SIG-M5 (cell line): ENCODE measurements at places on chromosomes 7 and 10.

DNA sequence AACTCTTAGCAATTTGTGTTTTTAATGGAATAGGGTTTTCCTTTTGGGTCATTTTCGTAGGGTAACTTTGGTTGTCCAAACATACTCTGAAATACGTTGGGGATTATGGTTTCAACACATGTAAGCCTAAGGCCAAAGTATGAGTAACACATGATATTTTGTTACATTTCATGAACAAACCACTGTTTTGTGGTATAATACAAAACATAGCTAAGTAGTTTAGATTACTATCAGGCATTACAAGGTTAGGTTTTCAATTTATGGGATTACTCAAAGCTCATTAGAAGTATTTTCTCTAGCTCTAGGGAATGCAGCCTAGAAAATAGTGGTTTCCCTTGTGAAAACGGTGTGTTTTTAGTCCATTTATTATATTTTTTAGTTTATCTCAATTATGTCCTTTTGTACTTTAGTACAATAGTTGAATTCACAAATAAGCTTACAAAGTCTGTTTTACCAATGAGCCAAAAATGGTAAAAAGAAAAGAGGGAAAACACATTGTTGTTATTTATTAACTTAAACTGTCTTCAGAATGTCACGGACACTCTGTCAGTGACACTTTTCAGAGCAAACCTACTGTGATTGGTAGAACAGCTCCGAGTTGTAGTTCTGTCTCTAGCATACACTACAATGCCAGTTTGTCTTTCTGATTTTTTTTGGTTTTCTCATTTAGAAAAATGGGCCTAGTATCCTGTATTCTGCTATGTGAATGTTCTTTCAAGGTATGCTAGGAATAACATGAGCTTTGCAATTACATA, 473.7 kb downstream of the SUGCT start:
- DNase-seq, result no peak

DNA sequence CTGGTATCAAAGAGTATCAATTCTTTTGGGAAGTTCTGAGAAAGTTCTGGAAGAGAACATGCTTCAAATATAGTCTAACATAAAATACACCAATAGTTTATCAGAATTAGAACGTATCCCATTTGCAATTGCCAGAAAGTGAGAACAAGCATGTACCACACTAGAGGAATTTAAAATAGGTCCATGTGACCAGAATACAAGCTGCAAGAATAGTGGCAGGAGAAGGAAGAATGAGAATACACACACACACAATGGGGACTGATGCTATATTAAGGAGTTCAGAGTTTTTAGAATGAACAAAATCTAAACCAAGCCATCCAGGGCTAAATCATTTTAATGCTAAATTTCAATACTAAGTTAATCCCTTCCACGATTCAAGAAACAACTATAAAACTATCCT, 99.1 kb upstream of the TMEM168 start:
- no peak for DNase-seq

GRCh38 chr10:51397695-51398094, 301.7 kb downstream of the CSTF2T start:
- no peak for DNase-seq

DNA sequence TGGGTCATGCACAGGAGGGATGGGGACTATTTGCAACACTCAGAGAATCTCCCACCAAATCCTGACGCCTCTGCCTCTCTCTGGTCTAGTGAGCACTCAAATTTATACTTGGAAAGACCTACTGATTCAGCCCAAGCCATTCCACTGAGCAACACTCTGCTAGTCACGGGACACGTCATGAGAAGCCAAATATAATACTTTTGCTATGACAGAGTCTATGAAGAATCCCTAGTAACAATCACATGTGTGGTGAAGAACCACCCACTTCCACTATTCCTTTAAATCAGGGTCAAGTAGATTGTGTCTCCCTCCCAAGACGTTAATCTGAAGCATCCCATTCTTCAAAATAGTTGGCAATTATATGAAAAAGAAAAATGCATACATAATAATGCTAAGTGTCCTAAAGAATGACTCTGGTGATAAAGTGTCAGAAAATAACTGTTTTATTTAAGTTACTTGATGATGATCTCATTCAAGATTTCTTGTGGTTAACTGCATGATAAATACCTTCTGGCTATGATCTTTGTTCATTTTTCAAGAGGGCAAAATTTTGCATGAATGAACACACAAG, 28.5 kb downstream of the CHCHD3 start:
- DNase-seq, result no peak

- DNase-seq, result no peak
Measured at GRCh38 chr10:118459642-118460193, 117.6 kb upstream of the FAM204A start.

GRCh38 chr10:128870830-128871597, 596.0 kb upstream of the MGMT start:
- no peak for DNase-seq

DNA sequence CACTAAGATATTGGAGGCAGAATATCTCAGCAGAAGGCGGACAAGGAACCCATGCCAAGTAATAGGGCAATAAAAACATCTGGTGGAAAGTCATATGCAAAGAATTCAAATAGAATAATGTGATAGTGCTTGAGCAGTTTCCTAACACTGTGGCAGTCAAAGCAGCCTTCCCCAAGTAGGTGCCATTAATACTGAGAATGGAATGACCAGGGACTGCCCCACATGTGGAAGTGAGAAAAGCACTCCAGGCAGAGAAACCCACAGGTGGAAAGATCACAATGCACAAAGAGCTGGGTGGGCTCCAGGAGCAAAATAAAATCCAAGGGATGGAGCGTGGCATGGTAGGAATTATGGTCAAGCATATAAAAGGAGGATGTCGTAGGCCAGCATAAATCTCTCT, 64.4 kb upstream of the NME8 start:
- DNase-seq, result no peak

- no peak for DNase-seq
Measured at GRCh38 chr10:114271075-114271778, 32.2 kb downstream of the VWA2 start.

DNA sequence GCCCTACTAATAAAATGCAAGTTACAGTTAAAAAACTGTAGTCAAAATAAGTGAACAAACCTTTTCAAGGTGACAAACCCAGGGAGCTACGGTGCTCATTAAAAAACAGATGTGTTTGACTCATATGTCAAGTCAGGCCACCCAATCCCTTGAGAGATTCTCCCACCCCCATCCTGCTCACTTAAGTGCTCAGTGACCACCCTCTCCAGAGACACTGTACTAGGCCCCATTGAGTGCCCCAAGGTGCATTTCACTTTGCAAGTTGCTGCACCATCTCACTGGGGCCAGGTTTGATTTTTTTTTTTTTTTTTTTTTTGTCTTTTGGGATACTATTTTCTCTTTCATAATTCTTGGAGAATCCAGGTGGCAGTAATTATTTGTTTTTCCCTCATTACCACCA, 1.9 kb downstream of the ERV3-1 start:
- DNase-seq, result no peak

DNA sequence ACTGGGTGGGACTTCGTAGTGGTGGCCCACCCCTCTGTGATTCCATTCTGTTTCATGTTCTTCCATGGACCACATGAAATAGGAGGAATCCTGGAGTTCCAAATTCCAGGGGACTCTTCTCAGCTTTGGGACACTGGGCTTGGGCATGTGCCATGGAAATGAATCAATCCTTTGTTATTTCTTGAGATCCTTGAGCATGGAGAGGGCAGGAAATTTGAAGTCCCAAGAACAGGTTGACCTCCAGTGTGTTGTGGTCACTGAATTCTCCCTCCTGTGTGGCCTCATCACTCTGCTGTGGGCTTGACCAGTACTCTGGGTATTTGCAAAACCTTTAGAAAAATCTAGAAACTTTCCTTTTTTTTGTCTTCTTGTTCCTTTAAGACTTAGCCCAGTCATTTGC, 22.7 kb downstream of the TACR2 start:
- no peak for DNase-seq

DNA sequence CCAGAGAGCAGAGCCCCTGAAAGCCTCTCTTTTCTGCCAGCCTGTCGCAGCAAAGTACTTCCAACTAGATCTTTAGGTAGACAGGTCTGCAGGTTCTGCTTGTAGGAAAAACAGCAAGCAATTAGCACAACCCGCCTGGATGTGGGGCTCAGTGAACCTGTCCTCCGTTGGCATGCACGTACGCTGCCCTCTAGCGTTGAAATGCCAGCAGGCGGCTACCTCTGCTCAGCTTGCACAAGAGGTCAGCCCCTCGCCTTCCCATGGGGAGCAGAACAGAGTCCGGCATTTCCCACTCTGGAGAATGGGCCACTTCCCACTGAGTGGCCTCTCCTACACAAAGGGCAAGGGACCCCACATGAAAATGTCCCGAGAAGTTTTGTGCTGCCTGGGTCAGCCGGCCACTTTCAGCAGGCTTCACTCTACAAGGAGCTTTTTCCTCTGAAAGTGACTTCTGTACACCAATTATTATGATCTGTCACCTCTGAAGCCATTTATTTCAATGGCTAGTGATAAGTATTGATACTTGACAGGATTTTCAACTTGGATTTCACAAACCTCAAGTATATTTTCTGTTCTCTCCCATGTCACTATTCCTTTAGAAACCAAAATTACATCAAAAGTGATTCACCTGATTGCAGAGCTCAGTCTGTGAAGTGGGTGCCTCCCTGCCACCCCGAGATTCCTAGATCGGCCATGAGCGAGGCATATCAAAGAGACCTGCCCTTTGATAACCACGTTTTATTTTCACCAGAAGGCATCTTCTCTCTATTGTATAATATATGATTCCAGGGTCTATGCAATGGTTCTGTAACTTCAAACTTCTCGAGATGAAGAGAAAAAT, 56.7 kb downstream of the JCAD start:
- no peak for DNase-seq

DNA sequence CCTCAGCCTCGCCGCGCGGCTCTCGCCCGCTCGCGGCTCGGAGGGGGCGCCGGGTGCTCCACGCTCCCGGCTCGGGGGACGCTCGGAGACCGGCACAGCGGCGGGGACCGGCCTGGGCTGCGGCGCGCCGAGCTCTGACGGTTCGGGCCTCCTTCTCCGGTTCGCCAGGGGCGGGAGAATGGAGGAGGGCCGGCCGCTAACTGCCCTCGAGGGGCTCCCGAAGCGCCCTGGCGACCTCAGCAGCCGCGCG, 232 bp upstream of the GRID1 start:
- no peak for DNase-seq

- DNase-seq, result no peak
Measured at GRCh38 chr10:29646238-29646902, 11.6 kb upstream of the SVIL start.

DNA sequence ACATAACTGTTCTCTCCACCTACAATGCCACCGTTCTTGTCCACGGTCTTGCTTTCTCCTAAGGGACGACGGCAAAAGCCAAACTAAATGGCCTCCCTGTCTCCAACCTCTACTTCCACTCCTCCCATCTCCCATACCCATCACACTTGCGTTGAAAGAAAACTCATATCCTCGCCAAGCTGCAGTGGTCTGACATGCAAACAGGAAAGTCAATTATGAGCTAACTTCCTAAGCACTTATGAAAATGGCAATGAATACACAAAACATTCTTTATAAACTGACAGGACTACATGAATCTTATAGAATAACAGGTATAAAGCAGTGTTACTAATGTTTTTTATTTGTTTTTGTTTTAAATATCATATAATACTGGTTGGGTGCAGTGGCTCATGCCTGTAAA, 46.4 kb downstream of the TYW1B start:
- DNase-seq, result no peak

GRCh38 chr7:6271694-6272440, 557 bp downstream of the CYTH3 start:
- DNase-seq, result no peak

- DNase-seq, result no peak
Measured at GRCh38 chr10:97891497-97892167, 42.0 kb downstream of the GOLGA7B start.

DNA sequence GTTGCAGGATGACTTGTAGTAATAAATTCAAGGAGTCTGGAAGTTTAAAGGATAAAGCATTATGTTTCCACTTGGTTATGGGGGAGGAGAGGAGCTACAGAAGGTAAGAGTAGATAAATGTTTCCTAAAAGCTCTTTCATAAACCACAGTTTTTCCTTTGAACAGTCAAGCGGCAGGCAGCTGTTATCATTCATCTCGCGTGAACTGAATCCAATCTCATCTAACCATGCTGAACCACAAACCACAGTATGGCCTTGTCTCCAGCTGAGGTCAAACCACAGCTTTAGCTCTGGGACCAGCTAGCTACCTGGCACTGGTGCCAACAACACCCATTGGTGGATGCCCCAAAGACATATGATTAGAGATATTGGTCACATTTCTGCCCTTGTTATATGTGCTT, 63.3 kb downstream of the NOC3L start:
- DNase-seq, result no peak

- no peak for DNase-seq
Measured at GRCh38 chr10:62626817-62627216, 177.7 kb upstream of the ADO start.

DNA sequence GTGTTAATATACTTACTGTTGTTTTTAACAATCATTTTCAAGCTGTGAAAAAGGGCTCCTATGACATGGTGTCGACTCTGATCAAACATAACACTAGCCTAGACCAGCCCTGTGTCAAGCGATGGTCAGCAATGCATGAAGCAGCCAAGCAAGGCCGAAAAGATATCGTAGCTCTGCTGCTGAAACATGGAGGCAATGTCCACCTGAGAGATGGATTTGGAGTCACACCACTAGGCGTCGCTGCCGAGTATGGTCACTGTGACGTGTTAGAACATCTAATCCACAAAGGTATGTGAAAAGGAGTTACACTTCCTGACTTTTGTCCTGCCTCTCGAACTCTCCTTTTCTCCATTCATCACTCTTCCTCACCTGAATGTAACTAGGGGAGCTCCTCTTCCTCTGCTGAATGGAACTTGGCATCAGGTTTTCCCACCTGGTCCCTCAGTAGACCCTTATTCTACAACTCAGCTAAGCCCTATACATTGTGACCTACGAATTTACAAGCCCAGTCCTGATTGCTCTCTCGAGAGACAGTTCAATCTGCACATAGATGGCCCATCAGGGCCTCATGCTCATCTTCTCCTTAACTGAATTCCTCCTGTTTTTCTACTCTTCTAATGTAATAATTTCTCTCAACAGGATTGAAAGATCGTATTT, 23.0 kb downstream of the ASB15 start:
- no peak for DNase-seq

- no peak for DNase-seq
Measured at GRCh38 chr7:83178796-83179195, 16.1 kb upstream of the PCLO start.

DNA sequence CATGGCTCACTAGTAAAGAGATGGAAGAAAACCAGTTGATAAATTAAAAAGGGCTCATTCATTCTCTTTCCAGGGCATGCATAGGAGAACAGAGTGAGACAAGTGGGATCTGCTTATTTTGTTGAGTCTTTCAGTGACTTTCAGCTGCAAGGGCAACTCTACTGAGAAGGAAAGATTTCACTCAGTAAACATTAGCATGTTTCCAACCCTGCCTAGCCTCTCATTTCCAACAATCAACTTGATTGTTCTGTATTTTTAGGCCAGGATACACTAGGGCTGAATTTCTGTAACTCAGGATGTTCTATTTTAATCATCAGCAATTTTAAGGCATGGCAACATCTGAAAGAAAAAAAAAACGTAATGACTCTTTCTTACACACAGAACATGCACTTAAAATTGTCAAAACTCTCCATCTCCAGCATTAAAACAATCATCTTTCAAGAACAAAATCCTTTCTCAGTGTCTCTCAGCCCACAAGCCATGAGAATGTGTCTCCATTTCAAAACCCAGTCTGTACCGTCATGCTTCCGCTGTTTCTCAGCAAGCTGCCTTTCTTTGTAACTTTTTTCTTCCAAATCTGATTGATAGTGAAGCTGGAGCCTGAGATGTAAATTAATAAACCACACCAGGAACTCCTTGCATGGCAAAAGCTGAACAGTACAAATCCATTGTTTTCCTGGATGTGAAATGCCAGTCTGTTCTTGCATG, 147.2 kb upstream of the KLF14 start:
- no peak for DNase-seq

- DNase-seq, result no peak
Measured at GRCh38 chr10:121519901-121520493, 78.2 kb downstream of the FGFR2 start.
